AG20443 (cell line): ENCODE measurements at places on chromosomes 4 and X.

DNA sequence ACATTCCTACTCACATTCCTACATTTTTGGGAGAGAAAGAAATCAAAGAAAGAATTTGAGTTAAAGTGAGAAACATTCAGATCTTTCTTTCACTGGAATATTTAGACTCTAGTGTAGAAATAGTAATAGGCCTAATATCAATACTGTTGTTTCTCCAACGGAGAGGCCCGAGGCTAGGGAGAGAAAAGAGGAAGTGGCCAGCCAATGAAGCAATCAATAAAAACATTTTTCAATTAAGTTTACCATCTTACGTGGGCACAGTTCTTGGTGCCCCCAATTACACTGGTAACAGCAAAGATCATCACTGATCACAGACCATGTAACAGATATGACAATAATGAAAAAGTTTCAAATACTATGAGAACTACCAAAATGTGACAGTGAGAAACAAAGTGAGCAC lies 281.4 kb downstream of the GPM6A start:
- DNase-seq: no peak

DNA sequence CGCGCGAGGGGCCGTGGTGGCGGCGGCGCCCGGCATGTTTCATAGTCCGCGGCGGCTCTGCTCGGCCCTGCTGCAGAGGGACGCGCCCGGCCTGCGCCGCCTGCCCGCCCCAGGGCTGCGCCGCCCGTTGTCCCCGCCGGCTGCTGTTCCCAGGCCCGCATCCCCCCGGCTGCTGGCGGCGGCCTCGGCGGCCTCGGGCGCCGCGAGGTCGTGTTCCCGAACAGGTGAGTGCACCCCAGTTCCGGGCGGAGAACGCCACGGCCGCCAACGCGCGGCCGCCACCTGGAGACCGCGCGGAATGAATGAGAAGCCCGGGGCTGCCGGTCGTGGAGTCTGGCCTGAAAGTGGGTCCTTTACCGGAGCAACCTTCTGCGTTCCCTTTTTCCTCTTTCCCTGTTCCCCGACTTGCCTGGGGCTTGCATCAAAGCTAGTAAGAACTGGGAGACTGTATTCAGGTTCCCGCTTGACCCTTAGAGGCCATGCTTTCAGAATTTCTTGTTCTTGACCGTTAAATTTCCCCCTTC lies 429 bp downstream of the NOCT start:
- no peak for DNase-seq

DNA sequence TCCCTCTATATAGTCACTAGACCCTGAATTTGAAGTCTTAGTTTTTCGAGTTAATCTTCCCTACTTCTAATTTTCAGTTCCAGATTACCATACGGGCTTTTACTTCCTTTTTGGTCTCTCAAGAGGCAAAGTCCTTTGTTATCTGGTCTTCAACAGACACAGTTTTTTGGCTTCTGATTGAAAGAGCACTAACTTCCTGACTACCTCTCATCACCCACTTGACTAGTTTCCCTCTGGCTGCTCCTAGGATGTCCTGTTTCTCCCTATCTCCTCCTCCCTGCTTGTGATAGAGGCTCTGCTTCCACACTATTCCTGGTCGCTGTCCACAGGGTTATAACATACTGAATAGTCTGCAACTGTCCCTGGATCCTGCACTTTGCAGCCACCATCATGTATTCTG lies 16.7 kb upstream of the WDR44 start:
- no peak for DNase-seq

- DNase-seq: no peak
Measured at GRCh38 chr4:169312690-169313422, 42.1 kb upstream of the SH3RF1 start.

GRCh38 chrX:48919360-48919841 lies 577 bp upstream of the PIM2 start:
- DNase-seq: no peak

GRCh38 chrX:131792356-131792749 lies 230.7 kb upstream of the STK26 start:
- DNase-seq: peak; percentile 11

DNA sequence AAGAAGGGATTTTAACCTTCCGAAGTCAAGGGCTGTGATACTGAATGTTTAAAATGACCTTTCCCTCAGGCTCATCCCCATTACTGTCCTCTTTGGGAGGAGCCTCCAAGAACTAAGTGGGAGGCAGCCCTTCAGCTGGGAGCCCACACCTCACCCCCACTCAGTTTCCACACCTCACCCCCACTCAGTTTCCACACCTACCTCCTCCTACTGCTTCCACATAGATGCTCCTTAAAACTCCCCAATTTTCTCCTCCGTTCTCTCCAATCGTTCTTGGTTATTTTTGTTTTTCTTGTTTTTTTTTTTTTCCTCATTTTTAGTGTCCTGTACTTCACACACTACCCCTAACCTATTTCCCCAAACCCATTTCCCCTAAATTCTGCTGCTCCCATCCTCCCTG lies 31.6 kb upstream of the ANXA3 start:
- DNase-seq: no peak
